ENCODE measurements at places on chromosomes 6 and 20.

GRCh38 chr6:100818066-100818465 is 63.1 kb downstream of the ASCC3 start:
- DNase-seq: no peak

GRCh38 chr6:162680367-162680766 is 47.2 kb downstream of the PRKN start:
- no peak for DNase-seq

DNA sequence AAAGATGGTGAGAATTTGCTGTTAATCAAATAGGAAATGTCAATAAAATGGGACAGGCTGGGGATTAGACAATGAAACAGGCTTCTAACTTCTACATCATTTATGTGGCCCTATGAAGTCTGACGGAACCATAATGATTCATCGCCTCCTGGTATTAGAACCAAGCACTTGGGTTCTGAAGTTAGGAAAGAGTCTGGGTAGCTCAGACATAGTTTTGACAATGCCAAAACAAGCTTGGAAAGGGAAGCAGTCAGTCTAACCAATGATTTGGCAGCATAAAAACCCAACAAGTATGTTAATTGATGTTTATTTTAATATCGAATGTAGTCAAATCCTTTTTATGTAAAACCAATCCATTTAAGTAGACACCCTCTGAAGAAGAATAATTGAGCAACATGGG is 160.8 kb upstream of the RSPO3 start:
- DNase-seq: no peak

GRCh38 chr6:157412791-157413190 is 31.8 kb downstream of the ZDHHC14 start:
- DNase-seq: no peak

GRCh38 chr6:144327081-144327480 is 41.9 kb downstream of the UTRN start:
- no peak for DNase-seq

Measured in mesenchymal stem cell (in vitro differentiated cells and primary cell).